ENCODE measurements at places on chromosomes 2 and 18.

- peak; percentile 49 for DNase-seq
Observed at GRCh38 chr2:125167152-125167551, 1142.1 kb downstream of the CNTNAP5 start.

- DNase-seq, result no peak
Observed at GRCh38 chr2:40197121-40197520, 254.8 kb downstream of the SLC8A1 start.

DNA sequence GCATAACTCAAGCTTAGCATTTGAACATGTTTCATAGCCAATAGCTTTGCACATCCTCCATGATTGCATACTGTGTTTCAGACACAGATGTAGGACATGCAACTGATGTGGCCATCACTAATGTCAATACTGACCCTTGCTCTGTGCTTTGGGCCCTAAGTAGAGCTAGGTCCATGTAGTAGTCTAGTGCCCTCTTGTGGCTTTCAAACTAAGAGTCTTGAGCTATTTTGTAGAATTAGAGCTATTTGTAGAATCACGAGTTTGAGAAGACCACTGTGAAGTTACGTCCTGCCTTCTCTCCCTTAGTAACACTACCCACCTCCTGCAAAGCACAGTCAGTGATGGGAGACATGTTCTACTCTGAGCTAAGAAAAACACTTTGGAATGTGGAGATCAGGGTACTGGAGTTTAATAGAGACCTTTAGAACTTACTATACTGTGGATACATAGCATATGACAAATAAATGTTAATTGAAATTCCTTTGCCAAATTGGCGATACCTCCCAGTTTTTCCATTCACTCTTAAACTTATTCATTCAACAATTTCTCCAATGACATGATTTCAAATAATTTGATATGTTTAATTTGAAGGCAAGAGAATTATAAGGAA lies 306.5 kb upstream of the TNP1 start:
- peak; percentile 60 for DNase-seq

- DNase-seq, result peak; percentile 11
Observed at GRCh38 chr2:62998949-62999348, 51.7 kb upstream of the OTX1 start.

DNA sequence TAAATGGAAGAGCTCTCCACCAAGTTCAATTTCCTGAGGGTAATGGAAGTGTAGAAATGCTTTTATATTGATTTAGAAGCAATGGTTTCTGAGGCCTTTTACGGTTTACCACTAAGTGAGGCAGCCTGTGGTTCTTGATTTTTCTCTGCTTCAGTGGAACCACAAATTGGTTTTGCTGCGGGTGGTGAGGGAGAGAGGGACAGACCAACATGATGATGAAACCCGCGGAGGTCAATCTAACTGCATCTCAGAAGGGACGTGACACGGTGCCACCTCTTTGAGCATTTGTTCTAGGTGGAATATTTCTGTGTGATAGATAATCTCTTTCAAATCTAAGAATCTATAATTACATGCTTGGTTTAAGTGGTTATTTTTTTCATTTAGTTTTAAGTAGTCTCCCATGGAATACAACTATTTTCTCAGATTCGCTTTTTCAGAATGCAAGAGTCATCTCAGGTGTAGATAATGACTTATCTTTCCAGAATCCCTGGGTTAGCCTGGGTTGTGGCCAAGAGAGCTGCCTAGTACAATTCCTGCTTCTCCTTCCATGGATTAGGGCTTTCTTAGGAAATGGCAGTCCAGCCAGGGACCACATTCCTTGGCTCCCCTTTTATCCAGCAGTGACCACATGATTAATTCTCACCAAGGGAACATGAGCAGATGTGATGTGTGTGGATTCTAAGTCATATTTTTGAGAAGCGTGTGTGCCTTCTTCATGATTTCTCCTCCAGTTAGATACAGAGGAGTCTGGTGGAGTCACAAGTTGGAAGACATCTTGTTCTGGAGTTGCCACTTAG lies 52.5 kb downstream of the KCNE4 start:
- no peak for DNase-seq

- peak; percentile 49 for DNase-seq
Observed at GRCh38 chr18:45837283-45838070, 12.0 kb downstream of the SIGLEC15 start.

DNA sequence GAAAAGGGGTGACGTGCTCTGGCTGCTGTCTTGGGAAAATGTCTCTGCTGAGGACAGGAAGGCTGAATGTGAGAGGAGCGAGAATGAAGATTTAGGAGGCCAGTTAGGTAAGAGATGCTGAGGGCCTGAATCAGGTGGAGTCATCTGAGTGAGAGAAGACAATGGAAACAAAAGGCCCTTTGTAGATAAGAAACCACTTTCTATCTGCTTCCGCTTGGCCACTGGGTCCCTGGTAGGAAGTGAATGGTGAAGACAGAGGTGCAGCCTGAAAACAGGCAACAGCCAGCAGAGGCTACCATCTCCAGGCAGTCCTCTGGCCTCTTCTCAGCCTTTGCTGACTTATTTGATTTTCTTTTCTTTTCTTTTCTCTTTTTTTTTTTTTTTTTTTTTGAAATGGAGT lies 374.0 kb upstream of the SLC14A2 start:
- DNase-seq, result no peak

DNA sequence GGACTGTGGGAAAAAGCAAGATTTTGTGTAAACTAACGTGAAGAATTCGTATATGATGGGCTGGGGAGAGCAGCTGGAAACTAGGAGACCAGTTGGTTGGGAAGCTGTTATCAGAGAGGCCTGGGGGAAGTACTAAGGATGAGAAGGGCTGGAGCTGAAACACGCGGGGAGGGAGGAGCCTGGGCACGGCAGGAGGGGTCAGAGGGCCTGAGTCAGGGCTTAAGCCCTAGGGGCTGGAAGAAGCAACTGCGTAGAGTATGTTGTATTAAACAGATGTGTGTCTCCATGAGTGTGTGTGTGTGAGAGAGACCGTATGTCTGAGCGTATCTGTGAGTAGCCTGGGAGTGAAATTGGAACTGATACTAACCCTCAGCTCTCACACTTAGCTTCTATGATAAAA lies 8.4 kb downstream of the POMC start:
- DNase-seq, result no peak

GRCh38 chr2:47504174-47504810 lies 101.3 kb downstream of the MSH2 start:
- DNase-seq, result no peak

GRCh38 chr18:44803019-44803650 lies 122.4 kb downstream of the SETBP1 start:
- peak; percentile 61 for DNase-seq

DNA sequence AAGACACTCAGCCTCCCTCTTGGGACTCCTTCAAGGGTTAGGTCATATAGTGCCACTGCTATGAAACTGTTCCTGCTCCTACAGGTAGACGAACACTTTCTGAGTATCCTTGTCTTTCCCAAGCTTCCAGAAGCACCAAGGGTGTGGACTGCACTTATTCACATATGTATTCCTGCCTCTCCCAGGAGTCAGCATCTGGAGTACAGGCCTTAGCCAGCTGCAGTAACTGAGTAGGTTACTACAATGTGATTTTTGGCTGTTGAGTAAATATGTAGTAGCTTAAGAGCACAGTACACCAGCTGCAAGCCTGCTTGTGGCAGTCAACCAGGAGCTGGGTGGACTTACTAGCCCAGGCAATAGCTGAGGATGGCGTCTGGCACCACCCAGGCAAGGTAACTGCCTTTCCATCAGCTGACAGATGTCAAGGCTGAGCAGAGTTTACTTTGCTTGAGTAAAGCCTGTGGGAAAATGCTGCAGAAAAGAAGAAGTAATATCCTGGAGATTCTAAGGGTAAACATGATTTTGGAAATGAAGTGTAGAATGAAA lies 14.0 kb upstream of the SCLY start:
- no peak for DNase-seq

DNA sequence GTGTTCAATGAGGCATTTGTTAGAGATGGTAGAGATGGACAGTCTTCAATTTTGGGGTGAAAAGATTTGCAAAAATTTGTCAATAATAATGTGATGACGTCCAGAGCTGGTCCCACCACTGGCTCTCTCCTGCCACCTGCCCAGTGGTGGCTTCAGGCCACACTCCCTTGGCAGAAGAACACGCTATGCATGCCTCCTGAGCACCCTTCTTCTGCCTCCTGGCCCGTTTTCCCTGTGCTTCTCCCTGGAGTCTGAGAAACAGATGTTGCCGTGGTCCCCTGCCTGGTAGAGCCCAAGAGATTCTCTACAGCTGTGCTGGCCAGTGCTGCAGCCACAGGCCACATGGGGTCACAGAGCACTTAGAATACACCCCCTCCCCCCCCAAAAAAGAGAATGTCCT lies 33.6 kb downstream of the INPP5D start:
- no peak for DNase-seq

- no peak for DNase-seq
Observed at GRCh38 chr18:70693246-70693645, 404.4 kb downstream of the SOCS6 start.

DNA sequence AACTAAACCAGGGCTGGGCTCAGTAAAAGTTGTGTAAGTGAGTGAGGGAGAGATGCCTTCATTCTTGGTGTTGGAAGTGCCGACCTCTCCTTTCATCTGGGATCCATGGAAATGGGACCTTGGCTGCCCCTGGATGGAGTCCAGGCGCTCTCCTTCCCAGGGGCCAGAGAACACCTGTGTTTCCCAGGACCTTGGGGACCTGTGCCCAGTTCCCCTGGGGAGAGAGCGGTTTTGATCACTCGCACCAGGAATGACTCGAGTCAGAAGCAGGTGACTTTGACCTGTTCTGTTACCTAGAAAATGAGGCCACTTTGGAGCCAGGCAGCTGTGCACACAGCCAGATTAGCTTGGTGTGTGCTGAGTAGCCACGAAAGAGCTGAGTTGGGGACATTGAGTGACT lies 97.3 kb downstream of the SH3BP4 start:
- no peak for DNase-seq

DNA sequence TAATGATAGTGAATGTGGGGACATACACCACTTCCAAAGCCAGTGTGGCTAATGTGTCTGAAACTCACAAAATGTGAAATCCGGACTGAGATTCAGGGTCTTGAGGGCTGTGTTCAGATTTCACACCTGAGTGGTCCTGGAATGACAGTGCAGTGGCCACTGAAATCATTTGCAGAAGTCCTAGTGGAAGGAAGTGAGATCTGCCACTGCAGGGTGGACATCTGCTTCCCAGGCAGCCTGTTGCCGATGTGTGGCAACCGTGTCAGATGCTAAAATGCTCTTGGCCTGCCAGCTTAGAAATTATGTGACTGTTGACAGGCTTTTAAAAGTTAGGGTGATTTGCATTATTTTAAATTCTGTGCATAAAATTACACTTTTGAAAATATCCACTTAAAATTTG lies 77.8 kb upstream of the TMEM200C start:
- no peak for DNase-seq

GRCh38 chr18:59268127-59268720 lies 5.0 kb downstream of the RAX start:
- DNase-seq, result no peak

- DNase-seq, result no peak
Observed at GRCh38 chr2:96552315-96553175, 16.0 kb downstream of the ARID5A start.

GRCh38 chr2:44455877-44456276 lies 94.1 kb downstream of the CAMKMT start:
- DNase-seq, result no peak

DNA sequence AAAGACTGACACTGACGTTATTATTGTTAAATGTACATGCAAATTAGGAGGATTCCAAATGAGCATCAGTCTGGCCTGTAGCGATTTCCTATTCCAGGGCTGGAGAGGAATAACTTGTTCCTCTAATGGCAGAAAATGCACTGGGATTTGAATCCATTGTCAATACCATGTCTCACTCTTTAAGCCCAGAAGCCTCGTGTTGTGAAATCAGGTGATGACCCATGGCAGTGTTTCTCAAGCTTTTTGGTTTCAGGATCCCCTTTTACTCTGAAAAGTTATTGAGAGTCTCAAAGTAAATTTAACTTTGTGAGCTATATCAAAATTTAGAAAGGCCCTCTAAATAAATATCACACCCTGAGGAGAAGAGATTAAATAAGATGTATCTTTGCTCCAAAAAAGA lies 279.2 kb downstream of the GALR1 start:
- DNase-seq, result no peak

DNA sequence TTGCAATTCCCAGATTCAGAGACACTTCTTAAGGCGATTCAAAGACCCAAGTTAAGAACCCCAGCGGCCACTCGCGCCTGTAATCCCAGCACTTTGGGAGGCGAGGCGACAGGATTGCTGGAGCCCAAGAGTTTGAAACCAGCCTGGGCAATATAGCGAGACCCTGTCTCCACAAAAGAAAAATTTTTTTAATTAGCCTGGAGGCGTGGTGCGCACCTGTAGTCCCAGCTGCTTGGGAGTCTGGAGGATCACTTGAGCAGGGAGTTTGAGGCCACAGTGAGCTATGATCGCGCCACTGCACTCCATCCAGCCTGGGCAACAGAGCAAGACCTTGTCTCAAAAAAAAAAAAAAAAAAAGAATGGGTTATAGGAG lies 585 bp upstream of the ANAPC1 start:
- DNase-seq, result no peak

DNA sequence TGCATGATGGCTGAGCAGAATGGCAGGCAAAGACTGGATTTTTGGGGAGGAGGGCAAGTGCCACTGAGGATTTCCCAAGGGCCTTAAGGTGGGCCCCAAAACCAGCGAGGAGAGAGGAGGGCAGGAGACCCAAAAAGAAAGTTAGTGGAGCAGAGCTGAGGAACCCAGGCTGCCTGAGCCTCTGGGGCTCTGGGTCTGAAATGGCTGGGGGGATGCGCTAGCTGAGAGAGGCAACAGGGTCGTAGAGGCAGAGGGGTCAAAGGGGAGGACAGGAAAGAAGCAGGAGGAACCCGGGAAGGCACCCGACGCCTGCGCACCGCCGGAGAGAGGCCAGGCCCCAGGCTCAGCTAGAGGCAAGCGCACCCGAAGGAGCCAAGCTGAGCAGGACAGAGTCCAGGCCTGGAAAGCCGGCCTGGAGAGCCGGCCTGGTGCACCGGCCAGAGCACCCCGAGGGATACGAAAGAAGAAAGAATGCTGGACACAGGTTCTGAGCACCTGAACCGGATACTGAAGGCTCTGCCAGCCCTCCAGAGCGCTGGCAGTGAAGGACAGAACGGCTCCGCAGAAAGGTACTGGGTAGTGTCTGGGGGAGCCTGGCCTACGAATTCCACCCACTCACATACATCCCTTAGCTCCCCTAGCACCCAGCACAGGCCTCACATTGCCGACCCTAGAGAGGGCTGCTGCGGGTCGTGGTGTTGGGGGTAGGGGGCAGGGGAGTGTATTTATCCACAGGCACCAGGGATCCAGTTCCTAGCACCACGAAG lies 39.5 kb upstream of the ATP6V1B1 start:
- DNase-seq, result no peak

GRCh38 chr18:79916546-79917168 lies 34.8 kb downstream of the SLC66A2 start:
- no peak for DNase-seq

DNA sequence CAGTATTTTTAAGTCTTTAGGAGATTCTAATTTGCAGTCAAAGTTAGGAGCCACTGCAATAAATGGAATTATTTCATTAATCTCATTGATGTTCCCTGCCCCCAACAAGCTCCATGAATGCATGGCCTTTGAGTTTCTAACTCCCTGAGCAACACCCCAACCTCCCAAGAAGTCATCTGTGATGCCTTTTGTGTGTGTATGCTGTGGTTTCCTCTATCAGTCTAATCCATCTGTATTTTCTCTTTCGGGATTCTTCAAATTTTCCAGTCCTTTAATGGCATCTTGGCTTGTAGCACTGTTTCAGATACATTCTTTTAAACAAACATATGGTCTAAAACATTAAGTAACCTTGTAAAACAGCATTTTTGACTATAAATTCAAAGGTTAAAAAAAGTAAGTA lies 16.8 kb downstream of the SERPINB10 start:
- DNase-seq, result peak; percentile 68

GRCh38 chr2:100008956-100009355 lies 133.4 kb downstream of the AFF3 start:
- peak; percentile 94 for DNase-seq

All from AG10803 (cell line).